ENCODE measurements at places on chromosomes 11 and 22.

GRCh38 chr11:61699737-61700160 is 19.6 kb downstream of the DAGLA start:
- no peak for DNase-seq

DNA sequence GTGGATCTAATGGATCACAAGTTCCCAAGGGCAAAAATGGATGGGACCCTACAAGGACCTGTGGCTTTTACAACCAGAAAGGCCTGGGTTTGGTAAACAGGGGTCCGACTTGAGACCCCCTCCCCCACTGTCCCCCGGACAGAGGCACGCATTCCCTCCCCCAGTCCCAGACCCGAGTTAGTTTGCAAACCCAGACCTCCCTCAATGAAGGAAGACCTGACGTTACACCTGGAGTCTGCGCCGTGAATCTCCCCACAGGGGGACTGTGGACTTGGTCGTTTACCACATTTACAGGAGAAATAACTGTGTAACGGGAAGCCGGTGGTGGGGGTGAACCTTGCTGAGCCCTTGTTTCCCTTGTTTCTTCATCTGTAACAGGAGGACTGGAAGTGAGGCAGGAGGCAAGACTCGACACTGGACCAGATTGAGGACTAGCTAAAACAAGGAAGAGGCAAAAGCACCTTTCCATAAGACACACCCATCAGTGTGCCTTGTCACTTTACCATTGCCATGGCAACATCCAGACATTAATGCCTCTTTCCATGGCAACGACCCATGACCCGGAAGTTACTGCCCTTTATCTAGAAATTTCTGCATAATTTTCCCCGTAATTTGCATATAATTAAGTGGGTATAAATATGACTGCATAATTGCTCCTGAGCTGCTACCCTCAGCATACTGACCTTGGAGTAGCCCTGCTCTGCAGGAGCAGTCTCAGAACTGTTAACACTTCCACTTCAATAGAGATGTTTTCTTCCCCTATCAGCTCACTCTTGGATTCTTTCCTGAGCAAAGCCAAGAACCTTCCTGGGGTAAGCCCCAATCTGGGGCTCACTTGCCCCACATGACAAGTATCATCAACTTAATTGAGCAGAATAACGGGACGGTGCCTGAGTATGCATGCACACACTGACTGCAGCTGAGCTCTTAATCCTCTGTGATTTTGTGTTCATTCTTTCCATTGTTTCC is 25.4 kb downstream of the PDGFB start:
- no peak for DNase-seq

DNA sequence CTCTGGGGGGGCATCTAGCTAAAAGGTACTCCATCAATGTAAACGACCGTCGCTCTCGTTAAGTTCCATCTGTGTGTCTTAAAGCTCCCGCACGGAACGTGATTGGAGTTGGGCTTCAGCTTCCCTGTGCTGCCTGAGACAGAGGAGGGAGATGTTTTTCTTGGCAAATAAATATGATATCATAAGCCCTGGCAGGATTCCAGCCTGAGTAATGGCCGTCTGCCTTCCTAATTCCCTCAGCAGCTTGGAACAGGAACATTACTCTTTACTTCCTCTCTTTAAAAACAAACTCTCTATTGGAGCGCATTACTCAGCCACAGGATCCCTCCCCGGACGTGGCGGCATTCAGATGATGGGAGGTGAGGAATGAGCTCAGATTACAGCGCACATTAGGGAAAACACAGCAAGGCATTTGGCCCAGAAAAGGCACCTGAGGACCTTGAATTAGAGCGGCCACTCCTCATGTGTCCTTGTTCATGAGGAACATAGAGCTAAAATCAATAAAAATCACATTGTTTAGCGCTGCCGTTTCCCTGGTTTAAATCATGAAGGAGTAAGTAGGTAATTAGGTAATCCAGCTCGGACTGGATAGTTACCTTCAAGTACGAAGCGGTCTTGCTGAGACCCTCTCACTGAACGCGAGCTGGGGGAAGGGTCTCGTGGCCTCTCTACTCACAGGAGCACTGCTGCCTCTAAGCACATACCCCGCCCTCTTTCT is 230.4 kb downstream of the ST3GAL4 start:
- DNase-seq, result no peak

- DNase-seq, result peak; percentile 55
These were observed 977 bp upstream of the PGGHG start for GRCh38 chr11:287821-288477.

DNA sequence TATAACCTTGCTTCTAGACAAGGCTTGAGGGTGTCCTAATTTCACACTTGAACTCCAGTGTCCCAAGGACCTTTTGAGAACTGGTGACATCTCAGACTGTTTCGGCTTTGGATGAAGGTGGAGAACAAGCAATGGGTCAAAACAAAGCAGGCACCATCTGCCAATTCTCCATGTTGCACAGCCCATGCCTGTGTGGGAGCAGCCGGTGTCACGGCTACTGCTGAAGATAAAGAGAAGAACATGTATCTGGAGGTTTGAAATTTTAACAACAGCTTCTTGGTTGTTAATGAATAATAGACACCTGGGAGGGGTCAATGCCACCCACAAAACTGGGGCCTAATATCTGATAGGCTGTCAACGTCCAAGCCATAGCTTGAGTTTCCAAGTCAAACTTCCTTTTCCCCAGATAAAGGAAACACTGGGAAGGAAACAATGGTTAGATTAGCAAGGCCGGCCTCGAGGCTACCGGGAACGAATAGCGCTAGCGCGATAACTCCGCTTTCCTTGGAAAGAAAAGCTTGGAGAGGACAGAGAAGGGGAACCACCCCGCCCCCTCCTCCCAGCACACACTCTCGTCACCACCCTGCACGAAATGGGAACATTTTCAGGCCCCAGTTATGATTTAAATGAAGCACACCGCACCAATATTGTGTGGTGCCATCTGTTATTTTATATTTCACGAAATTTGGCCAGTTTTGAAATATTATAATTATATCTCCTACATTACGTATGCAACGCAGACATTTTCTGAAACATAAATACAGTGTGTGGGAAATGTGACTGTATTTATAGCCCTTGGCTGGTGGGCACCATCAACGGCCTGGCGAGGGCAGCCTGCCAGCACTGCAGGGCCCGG is 21.8 kb upstream of the OPCML start:
- no peak for DNase-seq

- DNase-seq, result no peak
These were observed 421 bp downstream of the SLC15A3 start for GRCh38 chr11:60951606-60951903.

GRCh38 chr22:31295831-31296657 is 3.8 kb upstream of the PIK3IP1 start:
- no peak for DNase-seq

DNA sequence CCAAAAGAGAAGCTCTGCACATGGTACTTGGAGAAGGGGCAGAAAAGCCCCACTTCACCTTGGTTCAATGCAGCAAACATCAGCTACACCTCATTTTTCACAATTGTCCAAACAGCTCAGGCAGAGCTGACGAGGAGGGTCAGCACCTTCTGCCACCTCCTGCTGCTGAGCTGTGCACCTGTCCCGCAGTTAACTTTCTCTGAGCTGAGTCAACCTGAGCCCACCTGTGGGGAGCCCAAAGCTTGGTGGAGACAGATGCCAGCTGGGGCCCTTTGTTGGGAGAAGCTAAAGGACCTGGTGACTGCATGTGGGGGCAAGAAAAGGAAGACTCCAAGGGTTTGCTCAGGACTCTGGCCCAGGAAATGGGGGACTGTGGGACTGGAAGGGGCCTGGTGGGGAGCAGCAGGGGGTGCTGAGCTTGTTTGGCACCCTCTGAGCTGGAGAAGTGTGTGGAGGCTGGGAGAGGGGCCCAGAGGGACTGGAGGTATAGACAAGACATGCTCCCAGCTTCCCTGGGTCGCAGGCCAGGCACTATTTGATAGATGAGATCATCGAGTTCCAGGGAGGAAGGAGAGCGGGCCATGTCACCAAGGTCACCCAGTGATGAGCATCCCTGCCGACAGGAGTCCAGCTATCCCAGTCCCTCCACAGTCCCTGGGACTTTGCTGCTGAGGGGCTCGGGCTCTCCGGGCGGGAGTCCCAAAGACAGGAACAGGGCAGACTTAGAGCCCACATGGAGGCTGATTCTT is 53.5 kb downstream of the KCNJ4 start:
- no peak for DNase-seq

- no peak for DNase-seq
These were observed 3.4 kb downstream of the BRSK2 start for GRCh38 chr11:1393038-1393710.

GRCh38 chr22:42639541-42640241 is 710 bp downstream of the ATP5MGL start:
- no peak for DNase-seq

DNA sequence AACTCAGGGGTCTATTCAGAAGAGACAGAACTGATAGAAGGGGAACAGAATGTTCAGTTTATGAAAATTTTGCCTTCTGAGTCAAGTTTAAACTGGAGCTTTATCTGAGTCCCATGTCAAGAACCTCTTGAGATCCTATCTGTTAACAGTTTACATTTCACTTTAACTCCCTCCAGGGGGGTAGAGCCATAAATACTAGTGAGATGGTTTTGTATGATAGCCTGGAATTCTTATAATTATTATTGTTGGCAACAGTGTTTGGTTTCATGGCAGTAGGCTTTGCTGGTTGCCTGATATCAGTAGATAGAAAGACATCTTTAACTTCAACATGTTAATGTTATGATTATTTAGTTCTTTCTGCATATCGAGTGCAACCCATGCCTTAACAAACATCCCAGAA is 498.5 kb downstream of the INSC start:
- DNase-seq, result no peak

Data from right lobe of liver (tissue), 6 donors.